Bone marrow (tissue), 2 donors: ENCODE measurements at places on chromosomes 4 and X.

GRCh38 chr4:164221631-164222030, 532.3 kb upstream of the SMIM31 start:
- no peak for DNase-seq

GRCh38 chr4:1209821-1210220, 37.4 kb upstream of the SPON2 start:
- no peak for DNase-seq

DNA sequence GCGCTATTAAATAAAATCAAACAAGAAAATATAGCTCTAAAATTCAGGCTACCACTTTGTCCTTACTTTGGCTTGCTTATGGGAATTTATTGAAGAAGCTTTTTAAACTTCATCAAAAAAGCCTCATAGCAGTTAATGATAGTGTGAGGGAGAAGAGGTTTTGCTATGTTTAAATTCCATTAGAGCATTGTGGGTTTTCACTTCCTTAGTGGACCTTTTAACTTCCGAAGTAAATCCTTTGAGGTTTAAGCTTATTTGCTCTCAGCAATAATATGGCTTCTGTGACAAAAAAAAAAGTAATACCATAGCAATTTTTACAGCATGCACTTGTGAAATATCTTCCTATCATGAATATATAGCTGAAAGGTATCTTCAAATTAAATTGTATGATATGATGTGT, 120.2 kb upstream of the NDST4 start:
- DNase-seq = no peak

GRCh38 chr4:3283916-3284315, 8.9 kb upstream of the RGS12 start:
- no peak for DNase-seq

DNA sequence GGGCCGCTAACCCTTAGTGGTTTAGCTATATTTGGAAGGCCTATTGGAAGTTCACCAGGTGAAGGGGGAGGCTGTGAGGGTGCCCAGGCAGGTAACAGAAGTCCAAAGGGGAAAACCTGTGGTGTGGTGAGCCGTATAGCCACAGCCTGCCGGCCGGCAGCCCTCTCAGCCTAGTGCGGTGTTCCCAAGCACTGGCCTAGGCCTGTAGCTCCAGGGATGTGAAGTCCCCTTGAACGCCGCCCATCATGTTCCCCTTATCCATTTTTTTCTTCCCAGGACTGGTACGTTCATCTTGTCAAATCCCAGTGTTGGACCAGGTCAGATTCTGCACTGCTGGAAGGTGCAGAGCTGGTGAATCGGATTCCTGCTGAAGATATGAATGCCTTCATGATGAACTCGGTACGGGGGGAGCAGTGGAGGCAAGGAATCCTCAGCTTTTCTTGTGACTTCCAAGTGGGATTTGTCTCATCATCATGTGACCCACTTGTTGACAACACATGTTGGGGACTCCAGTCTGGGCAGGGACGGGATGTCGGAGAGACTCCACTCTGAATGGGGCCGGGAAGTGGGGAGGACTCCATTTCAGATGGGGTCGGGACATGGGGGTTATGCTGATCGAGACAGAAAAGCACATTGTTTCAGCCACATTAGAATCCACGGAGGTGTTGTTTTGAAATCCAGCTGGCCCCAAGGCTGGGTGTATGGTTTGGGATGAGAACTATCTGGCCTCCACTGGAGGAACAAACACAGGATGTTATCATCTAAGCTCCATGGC, 39.2 kb upstream of the MSANTD1 start:
- no peak for DNase-seq
